ENCODE measurements at places on chromosomes 1 and 21. TPM values are rescaled to one million over a fixed set of nuclear protein-coding genes. Genes with fewer than 3 reads are reported as not detected.

DNA sequence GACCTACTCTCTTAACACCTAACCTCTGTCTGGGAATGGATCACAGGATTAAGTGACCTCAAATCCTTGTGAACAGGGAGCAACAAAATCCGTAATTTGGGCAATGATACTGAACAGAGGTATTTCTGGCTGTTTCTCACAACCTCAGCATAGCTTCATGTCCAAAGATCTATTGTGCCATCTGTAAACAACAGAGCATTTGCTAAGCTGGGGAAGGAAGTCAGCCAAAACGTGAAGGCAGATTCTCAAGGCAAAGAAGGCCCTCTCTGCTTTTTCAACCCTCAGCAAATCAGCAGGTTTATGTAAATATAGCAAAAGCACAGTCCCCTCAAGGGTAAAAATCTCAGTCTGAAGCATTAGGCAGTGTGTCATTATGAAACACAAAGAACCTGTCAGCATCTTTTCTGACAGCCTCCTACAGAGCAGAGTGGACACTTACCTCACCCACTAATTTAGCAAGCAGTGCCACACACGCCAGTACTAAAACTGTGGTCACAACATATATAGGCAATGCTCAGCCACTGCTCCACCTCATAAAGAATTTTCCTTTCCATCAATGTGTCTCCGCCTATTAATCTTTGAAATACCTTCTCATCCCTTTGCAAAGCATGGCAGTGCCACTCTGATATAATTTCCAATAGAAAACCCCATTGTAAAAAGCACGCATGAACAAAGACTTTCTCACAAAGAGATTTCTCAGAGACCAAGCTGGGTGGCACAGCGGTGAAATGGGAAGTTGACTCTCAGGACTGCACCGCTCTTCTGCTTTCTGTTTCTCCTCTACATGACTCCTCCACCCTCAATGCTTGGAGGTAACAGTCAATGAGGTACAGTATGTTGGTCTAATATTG lies 188.0 kb downstream of the RERE start:
- peak; percentile 29 for DNase-seq

DNA sequence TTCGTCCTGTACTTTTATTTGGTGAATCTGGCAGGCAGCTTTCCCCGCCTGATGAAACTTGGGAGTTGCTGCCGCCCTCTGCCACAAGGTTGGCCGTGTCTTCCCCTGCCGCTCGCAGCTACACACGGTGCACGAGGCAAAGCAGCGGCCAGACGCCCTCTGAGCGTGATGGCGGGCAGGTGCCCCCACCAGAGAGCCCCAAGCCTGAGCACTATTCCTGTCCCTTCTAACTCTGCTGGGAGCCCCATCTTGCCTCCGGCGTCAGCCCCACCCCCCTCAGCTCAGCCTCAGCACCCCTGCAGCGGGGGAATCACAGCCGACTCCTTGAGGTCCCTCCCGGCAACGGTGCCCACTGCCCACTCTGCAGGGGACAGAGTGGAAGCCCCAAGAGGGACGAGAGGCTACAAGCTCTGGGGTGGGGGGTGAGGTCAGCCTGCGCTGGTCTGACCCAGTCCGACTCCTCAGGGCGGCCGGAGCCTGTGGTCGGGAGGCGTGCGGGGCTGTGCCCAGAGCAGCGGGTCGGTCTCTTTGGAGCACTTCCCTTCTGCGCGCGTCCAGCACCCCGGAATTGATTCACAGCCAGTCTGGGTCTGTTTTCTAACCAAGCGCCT lies 41.3 kb downstream of the RIPK4 start:
- no peak for DNase-seq

DNA sequence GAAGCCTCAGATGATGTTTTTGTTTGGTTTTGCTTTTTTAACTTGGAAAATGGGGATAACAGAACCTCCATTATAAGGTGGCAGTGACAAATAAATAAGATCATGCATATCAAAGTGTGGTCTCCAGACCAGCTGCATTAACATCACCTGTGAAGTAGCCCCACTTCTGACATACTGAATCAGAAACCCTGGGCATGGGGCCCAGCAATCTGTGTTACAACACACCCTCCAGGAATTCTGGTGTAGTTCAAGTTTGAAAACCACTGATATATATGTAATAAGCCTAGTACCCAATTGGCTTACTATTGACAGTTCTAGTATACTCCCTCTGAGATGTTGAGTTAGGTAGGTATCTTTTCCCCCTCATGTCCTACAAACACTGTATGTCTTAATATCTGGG lies 24.1 kb upstream of the RNF19B start:
- peak; percentile 59 for DNase-seq

GRCh38 chr21:42571391-42572150 lies 57.9 kb downstream of the SLC37A1 start:
- DNase-seq, result no peak

DNA sequence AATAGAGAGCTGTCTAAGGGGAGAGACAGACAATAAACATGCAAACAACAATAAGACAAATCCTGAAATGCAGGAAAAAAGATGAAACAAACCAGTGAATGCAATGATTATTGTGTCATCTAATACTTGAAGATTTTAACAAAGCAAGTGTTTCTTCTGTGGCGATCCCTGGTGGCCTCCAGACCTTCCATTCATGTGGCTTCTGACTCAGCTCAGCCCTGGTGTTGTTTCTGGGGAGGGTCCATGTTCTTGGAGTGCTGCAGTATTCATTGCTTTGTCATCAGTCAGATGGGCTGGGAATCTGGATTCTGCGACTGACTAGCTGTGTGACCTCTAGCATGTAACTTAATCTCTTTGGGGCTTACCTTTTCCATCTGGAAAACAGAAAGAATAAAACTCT lies 1.5 kb upstream of the C2CD4D start:
- DNase-seq, result no peak

- no peak for DNase-seq
Measured at GRCh38 chr1:91011726-91012125, 10.1 kb downstream of the ZNF644 start.

GRCh38 chr1:215793180-215793579 lies 226.1 kb downstream of the KCTD3 start:
- DNase-seq, result peak; percentile 20

DNA sequence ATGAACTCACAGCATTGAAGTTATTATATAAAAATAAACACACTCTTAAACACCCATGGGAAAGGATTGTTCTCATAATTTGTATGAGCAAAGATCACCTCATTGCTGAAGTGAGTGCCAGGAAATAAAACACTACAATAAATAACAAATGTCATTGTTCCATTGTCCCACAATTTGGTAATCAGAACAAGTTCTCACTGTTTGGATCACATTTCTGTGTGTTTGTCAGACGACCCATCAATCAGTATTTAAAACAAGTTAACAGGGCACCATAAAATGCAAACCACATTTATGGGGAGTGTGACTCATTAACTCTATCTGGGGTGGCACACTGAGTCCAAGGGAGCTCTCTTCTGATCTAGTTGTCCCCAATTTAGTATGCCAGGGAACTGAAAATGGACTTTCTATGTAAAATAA lies 124.5 kb downstream of the PTPRC start:
- DNase-seq, result no peak

DNA sequence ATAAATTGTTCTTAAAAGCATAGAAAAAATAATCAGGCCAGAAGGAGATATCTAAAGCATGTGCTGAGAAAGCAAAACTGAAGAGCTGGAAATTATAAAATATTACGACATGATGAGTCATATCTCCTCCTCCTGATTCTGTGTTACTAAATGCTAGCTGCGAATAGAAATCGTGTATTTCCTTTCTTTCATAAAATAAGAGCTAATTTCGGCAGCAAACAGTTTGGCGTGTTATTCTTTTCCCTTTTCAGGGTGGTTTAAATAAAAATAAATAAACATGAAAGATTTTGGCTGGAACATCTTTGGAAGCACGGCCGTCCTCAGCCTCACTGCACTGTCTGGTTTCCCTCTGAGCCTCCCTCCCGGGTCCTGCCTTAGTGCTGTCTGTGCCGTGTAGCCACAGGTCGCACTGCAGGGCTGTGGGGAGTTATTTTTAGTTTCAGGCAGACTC lies 56.0 kb downstream of the ADARB1 start:
- no peak for DNase-seq

DNA sequence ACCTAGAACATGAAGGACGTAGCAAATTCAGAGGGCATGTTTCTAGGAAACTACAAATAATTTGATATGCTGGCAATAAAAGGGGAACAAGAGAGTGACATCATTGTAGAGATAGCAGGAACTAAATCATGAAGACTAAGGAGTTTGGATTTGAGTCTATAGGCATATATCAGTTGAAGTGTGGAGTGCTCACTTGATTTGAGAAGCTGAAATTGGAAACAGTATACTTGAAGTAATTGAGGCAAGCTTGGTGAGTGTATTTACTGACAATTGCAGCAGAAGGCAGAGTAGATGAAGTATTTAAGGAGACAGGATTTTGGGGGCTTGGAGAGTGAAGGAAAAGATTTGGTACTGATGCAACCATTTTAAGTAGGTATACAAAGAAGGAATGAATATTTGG lies 6.4 kb upstream of the TMCO2 start:
- DNase-seq, result no peak

DNA sequence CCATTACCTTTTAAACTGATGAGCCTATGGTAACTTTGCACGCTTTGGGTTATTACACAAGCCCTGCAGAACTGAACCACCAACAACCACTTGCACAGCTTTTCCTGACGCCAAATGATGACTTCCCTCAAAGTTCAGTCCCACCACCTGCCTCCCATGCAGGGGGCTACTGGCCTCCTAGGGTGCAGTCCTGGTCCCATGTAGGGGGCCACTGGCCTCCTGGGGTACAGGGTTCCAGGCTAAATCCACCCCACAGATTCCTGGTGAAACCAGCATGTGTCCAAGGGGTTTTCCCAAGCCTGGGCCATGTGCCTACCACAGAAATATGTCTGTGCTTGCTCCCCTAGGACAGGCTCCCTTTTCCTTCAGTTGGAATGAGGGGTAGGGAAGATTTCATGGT lies 73.4 kb upstream of the ZNF678 start:
- DNase-seq, result no peak

- no peak for DNase-seq
Measured at GRCh38 chr1:7356079-7356478, 415.0 kb upstream of the VAMP3 start.

DNA sequence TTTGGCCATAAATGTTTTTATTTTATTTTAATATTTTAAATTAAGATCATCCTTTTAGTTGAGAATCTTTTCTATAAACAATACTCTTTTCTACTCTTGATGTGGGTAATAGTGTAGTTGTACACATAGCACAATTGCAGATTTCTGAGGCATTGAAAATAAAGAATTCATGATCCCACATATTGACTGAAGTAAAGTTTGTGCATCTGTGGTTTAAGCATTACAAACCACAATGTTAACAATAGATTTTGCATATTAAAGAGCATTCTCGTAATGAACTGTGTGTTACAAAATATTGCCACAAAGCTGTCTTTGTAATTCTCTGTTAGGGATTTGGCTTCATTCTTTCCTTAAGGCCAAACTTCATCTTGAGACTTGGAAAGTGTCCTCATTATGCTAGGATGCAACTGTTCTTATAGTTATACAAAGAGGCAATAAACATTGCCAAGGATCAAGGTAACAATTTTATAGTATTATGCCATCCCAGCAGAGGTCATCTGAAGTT lies 256.8 kb downstream of the OLFM3 start:
- DNase-seq, result no peak

- no peak for DNase-seq
Measured at GRCh38 chr1:156928043-156928602, 7.7 kb downstream of the LRRC71 start.

DNA sequence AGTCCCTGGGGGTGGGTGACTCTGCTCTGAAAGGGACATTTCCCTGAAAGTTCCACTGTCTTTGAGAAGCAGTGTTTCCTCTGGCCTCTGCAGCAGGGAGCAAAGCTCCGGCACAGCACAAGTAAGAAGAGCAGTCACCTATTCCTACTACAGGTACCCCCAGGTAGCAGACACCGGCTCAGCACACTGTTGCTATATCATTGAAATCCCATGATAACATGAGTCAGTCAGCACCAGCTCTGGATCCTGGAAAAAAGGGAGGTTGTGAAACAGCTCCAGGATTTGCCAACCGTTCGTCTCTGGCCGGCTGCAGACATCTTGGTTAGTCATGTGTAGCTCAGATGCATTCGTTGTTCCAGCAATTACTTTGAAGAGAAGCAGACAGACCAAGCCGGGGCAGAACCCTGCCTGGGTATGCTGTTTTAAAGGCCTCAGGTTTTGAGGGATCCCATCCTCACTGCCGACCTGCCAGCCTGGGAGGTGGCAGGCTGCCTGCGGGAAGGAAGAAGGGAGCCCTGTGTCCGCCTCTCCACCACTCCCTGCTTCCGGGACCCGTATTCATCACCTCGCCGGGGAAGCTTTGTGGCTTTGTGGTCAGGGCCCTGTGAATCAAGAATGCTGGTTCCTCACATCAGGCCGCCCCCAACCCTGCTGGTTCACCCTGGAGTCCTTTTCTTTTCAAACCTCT lies 139.2 kb downstream of the CLIC6 start:
- DNase-seq, result peak; percentile 82

DNA sequence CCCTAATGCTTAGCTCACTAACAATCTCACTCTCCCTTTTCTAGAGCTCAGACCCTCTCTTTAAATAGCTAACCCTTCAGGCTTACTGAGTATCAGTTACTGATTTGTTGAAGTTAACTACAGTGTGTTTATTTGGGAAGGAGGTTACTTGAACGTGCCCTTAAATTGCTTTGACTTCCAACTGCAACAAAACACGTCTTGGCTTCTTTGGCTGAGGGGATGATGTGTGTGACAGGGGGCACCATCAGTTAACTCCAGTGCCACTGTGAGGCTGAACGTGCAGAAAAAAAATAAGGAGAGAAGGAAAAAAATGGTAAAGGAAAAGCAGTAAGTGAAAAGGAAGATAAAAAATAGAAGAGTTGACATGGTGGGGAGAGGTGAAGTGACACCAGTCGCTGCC lies 75.1 kb upstream of the NRIP1 start:
- DNase-seq, result no peak

DNA sequence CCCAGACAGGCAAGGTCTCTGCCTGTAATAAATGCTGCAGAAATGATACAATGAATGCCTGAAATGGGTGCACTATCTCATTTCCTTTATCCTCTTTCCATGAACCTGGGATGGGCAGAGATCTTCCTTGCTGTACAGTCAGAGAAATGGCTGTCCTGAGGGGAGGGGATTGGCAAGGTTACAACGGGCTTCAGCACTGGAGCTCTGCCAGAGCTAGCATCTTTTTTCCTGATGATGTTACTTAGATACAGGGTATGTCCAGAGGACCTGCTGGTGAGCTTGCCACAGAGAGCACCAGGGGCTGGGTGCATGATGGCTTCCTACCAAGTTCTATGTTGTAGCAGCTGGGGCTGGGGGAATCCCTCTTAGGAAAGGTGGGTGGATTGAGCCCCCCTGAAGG lies 115.1 kb downstream of the PLXNA2 start:
- DNase-seq, result no peak

DNA sequence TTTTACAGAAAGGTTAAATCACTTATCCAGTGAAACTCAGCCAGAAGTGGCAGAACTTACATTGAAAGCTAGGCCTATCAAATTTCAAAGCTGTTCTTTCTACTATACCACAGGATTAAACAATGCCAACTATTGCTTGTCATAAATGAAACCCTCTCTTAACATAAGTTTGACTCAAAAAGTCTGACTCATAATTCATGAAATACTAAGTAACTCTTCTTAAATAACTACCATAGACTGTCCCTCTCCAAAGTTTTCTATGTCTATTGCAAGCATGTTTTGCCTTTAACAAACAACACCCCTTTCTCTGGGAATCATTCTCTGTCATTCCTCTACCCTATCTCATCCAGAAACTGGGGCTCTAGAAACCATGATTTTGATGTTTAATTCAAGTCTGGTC lies 109.5 kb upstream of the UBE2U start:
- no peak for DNase-seq

Gene HTR6
- not detected for polyA plus RNA-seq

Gene PDPN
- 0.55 TPM for polyA plus RNA-seq

Gene FMO2
- polyA plus RNA-seq, result 2.0 TPM

Gene FCRL6
- polyA plus RNA-seq, result not detected

Gene TNN
- polyA plus RNA-seq, result not detected

Gene DRAM2
- polyA plus RNA-seq, result 73.7 TPM

Gene GNG4
- polyA plus RNA-seq, result 0.33 TPM

Gene SH2D5
- polyA plus RNA-seq, result 4.9 TPM

Measured in AG04450 (cell line).